MCF 10A (cell line): ENCODE measurements at places on chromosomes 2 and 18. TPM values are rescaled to one million over a fixed set of nuclear protein-coding genes. Genes with fewer than 3 reads are reported as not detected.

ATOH8 gene
- 0.72 and 1.2 TPM in 2 replicates for total RNA-seq

GKN2 gene
- total RNA-seq, result not detected in 2 replicates

FAM98A gene
- 59.4 and 69.0 TPM in 2 replicates for total RNA-seq

MRPL44 gene
- total RNA-seq, result 27.4 and 31.2 TPM in 2 replicates

PLA2R1 gene
- 7.5 and 8.4 TPM in 2 replicates for total RNA-seq

STEAP3 gene
- 23.8 and 25.0 TPM in 2 replicates for total RNA-seq

SLC5A7 gene
- total RNA-seq, result not detected in 2 replicates

HK2 gene
- total RNA-seq, result 40.4 and 47.8 TPM in 2 replicates

GALNT5 gene
- not detected in 2 replicates for total RNA-seq

ANXA4 gene
- total RNA-seq, result 79.8 and 82.9 TPM in 2 replicates

MC5R gene
- total RNA-seq, result not detected in 2 replicates

PAX3 gene
- total RNA-seq, result not detected in 2 replicates

STK39 gene
- total RNA-seq, result 13.8 and 14.6 TPM in 2 replicates

FAP gene
- total RNA-seq, result 8.7 and 12.1 TPM in 2 replicates

EVX2 gene
- total RNA-seq, result not detected in 2 replicates

LRP1B gene
- total RNA-seq, result not detected in 2 replicates

SPP2 gene
- total RNA-seq, result not detected in 2 replicates
